OCI-LY7 (cell line): ENCODE measurements at places on chromosomes 6 and 20. TPM values are rescaled to one million over a fixed set of nuclear protein-coding genes. Genes with fewer than 3 reads are reported as not detected.

DNA sequence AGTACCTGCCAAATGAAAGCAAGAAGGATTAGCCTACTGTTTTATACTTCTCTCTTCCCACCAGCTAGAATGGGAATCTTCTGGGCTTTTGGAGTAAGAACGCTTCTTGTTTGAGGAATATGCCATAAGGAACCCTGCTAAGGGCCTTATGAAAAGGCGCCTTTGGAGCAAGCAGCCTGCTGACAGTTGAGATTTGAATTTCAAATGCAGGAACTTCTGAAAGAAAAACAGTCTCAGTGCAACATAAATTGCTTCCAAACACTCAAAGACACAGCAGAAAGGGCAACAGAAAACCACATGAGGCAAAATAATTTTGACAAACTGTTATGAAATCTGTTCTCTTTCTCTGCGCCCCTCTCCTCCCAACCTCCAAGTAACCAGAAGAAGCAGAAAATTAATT, 149.4 kb upstream of the B3GAT2 start:
- no peak for DNase-seq

DNA sequence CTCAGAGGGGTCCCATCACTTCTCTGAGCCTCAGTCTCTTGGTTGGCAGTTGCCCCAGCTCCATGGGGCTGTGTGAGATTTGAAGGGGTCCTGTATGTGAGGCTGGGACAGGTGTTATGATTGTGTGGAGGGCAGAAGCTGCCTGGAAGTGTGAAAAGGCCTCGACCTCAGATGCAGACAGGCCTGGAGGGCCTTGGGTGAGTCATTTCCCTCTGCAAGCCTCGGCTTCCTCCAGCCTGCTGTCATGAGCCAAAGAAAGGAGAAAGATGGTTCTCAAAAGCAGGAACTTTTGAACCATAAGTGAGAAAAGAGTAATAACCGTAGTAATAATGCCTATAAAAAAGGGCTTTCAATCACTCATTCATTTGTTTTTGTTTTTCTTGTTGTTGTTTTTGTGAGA, 37.5 kb downstream of the SNAI1 start:
- DNase-seq, result no peak

CRIP3 gene
- 1.7 TPM in 1 of 2 replicates, not detected in the other for total RNA-seq

DNA sequence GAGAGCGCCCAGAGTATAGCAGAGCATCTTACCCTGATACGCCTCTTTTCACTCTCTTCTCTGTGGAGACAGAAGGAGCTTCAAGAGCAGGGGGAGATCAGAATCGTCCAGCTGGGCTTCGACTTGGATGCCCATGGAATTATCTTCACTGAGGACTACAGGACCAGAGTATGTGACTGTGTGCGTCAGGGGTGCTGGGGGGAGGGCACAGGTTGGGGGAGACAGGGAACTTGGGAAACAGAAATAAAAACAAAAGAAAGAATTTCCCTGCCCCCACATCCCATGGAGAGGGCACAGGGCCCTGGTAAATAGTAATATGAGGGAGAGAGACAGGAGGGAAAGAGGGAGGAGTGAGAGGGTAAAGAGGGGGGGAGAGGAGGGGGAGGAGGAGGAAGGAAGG, 3.0 kb upstream of the C4A start:
- DNase-seq, result no peak

KCNK5 gene
- not detected in 2 replicates for total RNA-seq

- no peak for DNase-seq
Measured at GRCh38 chr6:63246581-63246980, 35.3 kb downstream of the FKBP1C start.

CGAS gene
- total RNA-seq, result 0.40 and 0.42 TPM in 2 replicates

GRCh38 chr6:46993846-46994245, 48.3 kb downstream of the ADGRF1 start:
- DNase-seq, result no peak

DNA sequence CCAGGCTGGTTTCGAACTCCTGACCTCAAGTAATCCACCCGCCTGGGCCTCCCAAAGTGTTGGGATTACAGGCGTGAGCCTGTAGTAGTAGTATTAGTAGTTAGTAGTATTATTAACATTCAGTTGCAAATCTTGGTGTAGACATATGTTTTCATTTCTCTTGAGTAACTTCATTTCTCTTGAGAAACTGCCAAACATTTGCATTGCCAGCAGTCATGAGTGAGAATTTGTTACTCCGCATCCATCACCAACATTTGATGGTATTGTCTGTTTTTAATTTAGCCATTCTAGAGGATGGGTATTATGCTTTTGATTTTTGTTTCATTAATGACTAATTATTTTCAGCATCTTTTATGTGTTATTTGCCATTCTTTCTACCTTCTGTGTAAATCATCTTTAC, 1.5 kb upstream of the ERVFRD-1 start:
- DNase-seq, result no peak

DNA sequence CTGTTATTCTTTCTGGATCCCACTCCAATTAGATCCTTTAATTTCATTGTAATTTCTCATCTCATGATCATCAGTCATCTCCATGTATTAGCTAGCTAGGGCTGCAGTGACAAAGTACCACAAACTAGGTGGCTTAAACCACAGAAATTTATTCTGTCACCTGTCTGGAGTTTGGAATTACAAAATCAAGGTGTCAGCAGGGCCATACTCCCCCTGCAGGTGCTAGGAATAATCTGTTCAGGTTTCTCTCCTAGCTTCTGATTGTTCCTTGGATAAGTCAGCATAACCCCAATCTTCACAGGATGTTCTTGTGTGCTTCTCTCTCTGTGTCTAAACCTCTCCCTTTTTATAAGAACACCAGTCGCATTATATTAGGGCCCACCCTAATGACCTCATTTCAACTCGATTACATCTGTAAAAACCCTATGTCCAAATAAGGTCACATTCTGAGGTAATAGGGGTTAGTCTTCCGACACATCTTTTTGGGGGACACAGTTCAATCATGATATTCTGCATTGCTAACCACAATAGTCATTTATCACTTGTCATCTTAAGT, 40.5 kb downstream of the BEND6 start:
- DNase-seq, result peak; percentile 6

DNA sequence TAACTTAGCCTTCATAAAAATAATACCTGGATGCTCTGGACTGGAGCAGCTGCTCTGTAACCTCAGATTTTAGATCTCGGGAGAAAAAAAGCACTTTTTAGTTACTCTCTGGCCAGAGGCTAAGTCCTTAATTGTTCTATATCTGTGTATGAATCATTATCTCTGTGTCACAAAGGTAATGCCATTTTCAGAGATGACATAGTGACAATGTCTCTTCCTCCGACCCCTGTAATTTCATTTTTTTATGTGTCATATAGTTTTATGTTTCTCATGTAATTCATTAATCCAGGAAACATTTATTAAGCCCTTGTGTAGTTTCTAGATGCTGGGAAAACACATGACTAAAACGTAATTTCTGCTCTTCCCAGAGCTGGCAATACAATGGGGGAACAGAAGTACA, 55.6 kb downstream of the SENP6 start:
- DNase-seq, result no peak

- no peak for DNase-seq
Measured at GRCh38 chr6:146289816-146290588, 253.6 kb upstream of the RAB32 start.

- no peak for DNase-seq
Measured at GRCh38 chr6:118529756-118530155, 18.3 kb upstream of the PLN start.

JPH2 gene
- not detected in 2 replicates for total RNA-seq

GRIK2 gene
- total RNA-seq, result not detected in 2 replicates

DNA sequence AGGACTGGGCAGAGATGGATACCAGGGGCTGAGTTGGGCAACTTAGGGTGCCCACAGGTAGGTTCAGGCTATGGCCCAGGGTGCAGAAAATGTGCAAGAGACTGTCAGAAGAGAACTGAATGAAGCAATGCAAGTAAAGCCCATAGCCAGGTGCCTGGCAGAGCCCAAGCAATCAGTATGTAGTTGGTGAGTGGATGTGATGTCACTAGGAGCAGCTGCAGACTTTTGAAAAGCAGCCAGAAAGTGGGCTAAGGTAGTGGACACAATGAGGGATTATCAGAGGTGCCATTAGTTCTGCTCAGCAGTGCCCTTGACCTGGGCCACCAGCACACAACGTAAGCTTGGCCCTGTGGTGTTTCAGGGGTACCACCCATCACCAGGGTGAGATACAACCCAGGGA, 135.3 kb downstream of the SOBP start:
- DNase-seq, result no peak

DNA sequence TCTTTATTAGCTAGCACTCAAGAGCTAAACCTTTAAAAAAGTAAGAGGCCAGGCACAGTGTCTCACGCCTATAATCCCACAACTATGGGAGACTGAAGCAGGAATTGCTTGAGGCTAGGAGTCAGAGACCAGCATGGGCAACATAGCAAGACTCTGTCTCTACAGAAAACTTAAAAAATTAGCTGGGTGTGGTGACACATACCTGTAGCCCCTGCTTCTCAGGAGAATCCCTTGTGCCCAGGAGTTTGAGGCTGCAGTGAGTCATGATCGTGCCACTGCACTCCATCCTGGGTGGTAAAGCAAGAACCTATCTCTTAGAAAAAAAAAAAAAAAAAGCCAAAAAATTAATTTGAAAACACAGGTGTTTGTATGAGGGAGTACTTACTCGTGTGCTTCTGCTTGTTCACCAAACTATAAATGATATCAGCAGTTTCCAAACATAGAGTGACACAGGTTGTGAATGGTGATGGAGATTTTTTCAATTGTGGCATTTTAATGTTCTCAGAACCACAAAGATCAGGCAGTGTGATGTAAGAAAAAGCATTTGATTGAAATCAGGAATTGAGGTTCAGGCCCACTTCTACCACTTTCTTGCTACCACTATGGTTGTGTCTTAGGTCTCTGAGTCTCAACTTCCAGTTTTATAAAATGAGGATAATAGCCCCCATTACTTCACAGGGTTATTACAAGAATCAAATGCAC, 104.9 kb downstream of the FOXO3 start:
- no peak for DNase-seq

GRCh38 chr6:55395871-55396270, 68.6 kb downstream of the GFRAL start:
- DNase-seq, result no peak

DNA sequence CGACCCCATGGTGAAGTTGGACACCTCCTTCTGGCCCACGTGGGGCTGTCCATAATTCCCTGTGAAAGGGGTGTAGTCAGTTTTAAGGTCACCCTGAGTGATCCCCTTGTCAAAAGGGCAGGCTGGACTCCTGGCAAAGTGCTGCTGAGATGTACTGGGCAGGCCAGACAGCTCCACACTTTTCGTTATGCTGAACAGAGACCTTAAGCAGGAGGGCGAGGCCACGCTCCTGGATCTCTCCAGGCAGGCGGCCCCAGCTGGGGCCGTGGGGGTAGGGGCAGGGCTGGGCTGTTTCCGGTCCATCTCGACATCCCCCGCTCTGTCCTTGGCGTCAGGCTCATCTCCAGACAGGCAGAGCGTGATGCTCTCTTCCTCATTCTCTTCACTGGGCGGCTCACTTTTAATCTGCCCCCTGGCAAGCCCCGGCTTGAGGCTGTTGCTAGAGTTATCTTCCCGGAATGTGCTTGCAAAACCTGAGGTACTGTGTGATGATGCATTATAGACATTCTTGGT, 56.7 kb downstream of the GJA10 start:
- DNase-seq, result no peak

FAM217A gene
- total RNA-seq, result not detected in 2 replicates

DNA sequence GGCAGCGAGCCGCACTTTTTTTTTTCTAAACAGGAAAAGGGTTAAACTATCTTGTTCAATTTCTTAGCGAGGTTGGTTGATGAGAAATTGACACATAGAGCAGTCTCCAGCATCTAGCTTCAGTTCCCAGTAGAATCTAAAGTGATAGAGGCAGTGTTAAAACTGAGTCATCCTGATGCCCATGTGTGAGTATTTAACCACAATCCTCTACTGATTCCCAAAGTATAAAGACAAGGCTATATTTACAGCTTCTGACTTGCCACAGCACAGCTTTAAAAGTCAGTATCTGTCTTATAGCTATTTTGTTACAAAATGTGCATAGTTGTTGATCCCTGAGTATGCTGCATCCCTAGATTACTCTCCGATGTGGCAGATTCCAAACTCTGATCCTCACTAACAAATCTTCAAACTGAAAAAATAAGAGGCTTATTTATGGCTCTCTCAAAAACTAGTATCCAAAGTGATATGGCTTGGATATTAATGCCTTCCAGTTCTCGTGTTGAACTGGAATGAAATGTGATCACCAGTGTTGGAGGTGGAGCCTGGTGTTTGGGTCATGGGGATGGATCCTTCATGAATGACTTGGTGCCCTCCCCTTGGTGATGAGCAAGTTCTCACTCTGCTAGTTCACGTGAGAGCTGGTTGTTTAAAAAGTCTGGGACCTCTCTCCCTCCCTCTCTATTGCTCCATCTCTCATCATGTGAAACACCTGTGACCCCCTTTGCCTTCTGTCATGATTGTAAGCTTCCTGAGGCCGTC, 13.1 kb upstream of the POPDC3 start:
- no peak for DNase-seq

GRCh38 chr6:116974526-116975316, 97.7 kb downstream of the RFX6 start:
- DNase-seq, result no peak

OTOR gene
- total RNA-seq, result not detected in 2 replicates

C6orf141 gene
- not detected in 2 replicates for total RNA-seq

SLC2A10 gene
- total RNA-seq, result not detected in 2 replicates

- DNase-seq, result peak; percentile 43
Measured at GRCh38 chr6:124795643-124796463, 166.4 kb upstream of the RNF217 start.

DNA sequence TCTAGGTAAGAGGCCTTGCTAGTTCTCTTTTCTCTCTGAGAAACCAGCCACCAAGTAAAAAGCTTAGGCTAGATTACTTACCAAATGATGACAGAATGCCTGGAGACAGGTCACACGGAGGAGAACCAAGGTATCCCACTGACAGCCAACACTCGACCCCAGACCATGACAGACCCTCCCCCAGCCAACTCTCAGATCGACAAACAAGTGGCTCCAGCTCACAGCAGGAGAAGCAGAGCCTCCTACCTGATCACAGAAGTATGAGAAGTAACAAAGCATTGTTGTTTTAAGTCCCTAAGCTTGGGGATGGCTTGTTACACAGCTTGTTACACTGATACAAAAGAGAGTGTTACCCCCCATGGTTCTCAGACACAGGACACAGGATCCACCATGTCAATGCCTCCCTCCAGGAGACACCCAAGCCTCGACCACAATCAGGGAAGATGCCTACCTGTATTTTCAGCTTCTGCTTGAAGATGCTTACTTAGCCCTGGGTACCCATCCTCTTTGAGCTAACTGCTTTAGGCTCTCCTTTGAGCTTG, 423.8 kb upstream of the JARID2 start:
- no peak for DNase-seq

GRCh38 chr6:133157995-133158394, 83.2 kb upstream of the EYA4 start:
- DNase-seq, result no peak

GTSF1L gene
- 3.3 and 4.0 TPM in 2 replicates for total RNA-seq

ACTR5 gene
- 12.3 and 14.4 TPM in 2 replicates for total RNA-seq
